Stimulated activated CD8-positive, alpha-beta memory T cell treated with anti-CD3 and anti-CD28 coated beads, Interleukin-4, amount 100 ng/mL, for 48 hours (primary cell): ENCODE measurements at places on chromosomes 2 and 18.

GRCh38 chr2:161096336-161096735 is 63.9 kb upstream of the TANK start:
- DNase-seq, result no peak

GRCh38 chr2:112493858-112494648 is 12.1 kb downstream of the TTL start:
- no peak for DNase-seq

DNA sequence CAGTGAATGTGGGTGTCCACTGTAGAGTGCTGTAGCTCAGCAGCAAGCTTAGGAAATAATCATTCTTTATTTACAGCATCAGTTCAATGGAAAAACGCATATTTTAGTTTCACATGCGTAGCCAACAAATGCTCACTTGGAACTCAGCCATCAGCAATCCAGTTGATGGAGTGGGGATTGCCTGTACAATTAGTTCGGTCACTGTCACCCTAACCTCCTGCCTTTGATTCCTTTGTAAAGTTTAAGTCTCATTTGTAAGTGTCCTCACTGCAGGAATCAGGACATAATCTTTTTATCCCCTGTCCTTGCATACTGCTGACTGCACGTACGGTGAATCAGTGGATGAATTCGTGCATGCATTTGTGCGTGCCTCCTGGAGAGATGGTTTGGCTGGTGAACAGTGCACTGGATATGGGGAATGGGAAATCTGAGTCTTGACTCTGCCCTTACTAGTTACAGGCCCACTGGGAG is 55.9 kb downstream of the RAB31 start:
- DNase-seq, result no peak

GRCh38 chr2:203033395-203033794 is 18.7 kb downstream of the NBEAL1 start:
- DNase-seq, result no peak

GRCh38 chr2:176753752-176754474 is 458.7 kb upstream of the HNRNPA3 start:
- DNase-seq, result no peak

DNA sequence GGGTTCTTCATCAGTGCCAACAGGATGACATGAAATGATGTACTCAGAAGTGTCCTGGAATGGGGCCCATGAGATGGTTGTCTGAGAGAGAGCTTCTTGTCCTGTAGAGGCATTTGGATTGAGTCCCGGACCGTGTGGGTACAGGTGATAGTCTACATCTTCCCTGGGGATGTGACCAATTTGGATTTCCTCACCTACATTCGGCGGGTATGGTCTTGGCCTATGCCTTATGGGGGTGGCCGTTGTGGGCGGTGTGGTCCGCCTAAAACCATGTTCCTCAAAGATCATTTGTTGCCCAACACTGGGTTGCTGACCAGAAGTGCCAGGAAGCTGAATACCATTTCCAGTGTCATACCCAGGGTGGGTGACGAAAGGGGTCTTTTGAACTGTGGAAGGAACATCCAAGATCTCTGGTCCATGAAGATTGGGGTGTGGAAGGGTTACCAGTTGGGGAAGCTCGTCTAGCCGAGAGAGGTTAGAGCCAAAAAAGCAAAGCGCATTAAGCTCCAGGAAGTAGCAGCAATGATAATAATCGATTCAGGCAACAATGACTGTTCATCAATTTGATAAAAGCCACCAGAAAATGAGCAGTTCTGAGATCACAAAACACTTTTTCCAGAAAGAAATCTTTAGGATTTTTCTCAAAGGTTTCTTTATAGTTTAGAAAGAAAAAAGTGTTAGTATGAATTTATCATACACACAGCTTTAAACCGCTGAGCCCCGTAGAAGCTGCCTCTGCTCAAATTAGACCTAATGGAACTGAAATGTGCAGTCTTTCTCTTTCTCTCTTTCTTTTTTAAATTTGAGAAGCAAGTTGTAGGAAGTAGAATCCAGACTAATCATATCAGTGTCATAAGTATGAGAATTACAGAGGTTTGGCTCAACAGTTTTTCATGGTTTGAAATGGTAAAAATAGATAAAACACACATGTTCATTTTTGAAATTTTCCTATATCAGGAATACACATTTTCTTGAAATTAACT is 60.3 kb downstream of the ATIC start:
- no peak for DNase-seq

GRCh38 chr2:27799646-27800010 is 28.1 kb downstream of the MRPL33 start:
- no peak for DNase-seq

DNA sequence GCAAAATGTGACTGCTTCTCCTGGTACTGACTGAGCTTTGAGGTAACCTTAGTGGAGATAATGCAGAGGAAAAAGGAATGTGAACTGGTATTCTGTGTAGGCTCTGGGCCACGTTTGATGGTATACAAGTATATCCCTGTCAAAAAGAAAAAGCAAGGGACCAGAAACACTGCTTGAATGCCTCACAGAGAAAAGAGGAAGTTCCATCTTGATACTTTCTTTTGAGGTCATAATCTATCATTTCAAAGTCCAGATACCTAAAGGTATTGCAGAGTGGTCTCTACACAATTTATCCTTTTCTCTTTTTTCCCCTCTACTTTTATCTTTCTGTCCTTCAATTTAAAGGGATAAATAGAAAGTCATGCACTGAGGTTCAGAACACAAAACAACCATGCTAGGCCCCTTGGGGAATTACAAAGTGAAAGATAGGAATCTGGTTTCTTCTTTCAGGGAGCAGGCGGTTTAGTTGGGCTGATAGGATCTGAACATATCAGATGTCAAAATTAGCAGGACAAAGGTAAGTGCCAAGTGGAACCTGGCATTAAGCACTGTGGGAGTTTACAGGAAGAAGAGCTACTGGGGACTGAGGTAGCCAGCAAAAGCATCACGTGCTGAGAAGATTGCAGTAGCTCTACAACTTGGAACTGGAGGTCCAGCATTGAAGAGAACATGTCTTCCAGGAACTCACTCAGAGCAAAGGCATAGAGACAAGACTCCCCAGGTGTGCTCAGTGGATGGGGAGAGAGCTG is 121.2 kb downstream of the LYPD6 start:
- DNase-seq, result no peak

DNA sequence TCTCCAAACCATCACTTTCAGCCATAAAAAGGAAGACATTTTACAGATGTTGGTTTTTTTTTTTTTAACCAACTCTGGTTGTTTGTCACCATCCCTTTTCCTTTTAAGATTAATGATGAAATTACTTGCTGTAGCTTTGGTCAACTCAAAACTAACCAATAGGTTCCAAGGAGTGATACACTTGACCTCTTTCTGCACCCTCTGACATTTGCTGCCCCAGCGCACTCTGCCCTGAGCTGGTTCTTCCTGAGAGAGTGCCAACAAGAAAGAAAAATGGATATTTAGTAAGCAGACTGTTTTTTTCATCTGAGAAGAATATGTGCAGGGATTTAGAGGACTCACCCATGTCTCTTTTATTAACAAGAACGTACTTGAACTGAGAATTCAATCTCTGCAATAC is 520.0 kb downstream of the TXNL1 start:
- DNase-seq, result no peak

DNA sequence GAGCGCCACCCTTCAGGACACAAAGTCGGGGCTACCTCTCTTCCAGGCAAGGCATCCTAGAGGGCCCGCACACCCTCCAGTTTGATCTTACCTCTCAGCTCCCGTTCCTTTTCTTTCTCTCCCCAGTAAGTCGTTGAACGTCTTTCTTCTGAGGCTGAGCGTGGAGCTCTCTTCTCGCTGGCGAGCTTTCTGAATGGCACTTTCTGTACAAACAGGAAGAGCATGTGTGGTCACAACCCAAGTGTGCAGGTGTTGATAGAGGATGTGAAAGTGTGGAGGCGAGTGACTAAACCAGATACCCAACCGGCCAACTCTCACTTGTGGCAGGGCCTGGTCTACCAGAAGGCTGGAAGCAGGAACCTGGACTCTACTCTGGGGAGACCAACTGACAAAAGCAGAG is at the start of gene AFF3:
TSS of gene AFF3 (minus strand) at position 198 of the 400 bp plus-strand sequence. CDS start 38,136 bp downstream, outside the sequence.
- peak; percentile 70 for DNase-seq

DNA sequence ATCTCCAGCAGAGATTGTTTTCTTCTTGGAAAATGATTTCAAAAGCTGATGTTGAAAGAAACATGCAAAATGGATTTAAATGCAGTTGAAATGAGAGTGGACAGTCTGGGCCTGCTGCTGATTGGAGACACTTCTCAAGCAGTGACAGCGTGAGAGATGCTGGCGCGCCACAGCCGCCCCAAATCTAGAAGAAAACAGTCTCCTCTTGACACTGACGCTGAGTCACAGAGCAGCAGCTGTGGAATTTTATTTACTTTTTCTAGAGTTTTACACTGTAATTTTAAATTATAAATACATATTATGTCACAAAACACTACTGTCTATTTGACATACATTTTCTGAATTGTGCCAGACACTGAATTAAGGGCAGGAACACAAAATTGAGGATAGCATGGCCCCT is 121.8 kb upstream of the TMEM200C start:
- no peak for DNase-seq

GRCh38 chr2:97849881-97850528 is 136.6 kb downstream of the ZAP70 start:
- no peak for DNase-seq
